ENCODE measurements at places on chromosomes 2 and 18.

DNA sequence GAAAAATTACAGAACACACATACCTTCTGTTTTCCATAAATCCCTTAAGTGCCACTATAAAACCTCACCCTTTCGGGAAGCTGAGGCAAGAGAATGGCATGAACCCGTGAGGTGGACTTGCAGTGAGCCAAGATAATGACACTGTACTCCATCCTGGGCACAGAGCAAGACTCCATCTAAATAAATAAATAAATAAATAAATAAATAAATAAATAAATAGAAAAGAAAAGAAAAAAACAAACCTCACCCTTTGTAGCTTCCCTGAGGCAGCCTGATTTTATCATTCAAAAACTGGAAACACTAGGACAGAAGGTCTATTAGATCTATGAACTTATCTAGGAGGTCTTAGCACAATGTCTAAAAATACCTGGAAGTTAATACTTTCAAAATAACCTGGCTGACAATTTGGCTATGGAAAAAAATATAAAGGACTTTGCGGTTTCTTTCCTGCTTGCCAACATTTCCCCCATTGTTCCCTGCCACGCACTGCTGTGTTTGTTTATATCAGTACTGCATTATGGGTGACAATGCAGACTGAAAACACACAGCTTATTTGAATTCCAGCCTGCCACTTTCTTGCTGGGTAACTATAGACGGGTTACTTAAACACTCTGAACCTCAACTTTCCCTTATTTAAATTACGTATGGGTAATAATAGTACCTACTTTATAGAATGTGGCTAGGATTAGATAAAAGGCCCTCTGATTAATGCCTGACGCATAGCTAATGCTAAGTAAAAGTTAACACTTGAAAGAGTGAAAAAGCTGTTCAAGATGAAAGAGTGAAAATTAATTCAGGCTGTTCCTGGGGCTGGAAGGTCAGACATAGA lies 313.0 kb downstream of the RDH14 start:
- DNase-seq: no peak

DNA sequence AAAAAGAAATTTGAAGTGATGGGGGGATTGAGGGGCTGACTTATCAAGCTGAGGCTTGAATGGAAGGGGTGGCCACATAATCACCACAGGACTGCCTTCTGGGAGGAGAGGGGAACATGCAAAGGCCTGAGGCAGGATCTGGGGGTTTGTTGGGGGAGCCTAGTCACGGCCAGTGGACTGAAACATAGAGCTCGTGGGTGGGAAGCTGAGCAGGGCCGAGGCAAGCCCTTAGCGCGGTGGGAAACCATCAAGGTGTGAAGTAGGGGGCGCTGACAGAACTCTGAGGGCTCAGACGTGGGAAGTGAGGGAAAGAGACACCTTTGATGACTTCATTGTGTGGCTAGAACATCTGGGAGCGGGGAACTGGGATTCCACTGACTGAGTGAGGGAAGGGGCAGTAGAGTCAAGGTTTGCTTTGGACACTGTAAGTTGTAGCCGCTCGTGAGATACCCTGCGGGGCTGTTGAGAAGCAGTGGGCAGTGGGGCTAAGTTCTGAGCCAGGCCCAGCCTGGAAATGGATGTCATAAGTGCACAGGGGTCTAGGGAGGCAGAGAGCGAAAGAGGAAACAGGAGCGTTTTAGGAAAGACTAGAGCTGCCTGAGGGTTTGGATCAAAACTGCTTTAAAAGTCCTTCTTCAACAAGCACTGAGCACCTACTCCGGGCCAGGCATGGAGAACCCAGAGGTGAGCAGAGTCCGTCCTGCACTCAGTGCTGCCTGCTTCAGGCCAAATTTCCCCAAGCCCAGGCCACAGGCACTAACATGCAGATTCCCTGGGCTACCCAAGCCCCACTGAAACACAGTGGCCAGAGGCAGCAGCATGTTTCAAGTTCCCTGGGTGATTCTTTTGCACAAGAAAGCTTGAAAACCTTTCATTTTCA lies 686 bp upstream of the SNORC start:
- DNase-seq: no peak

- DNase-seq: no peak
These were observed 41.0 kb downstream of the SPP2 start for GRCh38 chr2:234091432-234091879.

GRCh38 chr2:223591596-223591995 lies 10.6 kb downstream of the SCG2 start:
- DNase-seq: no peak

GRCh38 chr2:154449951-154450658 lies 248.4 kb upstream of the KCNJ3 start:
- no peak for DNase-seq

DNA sequence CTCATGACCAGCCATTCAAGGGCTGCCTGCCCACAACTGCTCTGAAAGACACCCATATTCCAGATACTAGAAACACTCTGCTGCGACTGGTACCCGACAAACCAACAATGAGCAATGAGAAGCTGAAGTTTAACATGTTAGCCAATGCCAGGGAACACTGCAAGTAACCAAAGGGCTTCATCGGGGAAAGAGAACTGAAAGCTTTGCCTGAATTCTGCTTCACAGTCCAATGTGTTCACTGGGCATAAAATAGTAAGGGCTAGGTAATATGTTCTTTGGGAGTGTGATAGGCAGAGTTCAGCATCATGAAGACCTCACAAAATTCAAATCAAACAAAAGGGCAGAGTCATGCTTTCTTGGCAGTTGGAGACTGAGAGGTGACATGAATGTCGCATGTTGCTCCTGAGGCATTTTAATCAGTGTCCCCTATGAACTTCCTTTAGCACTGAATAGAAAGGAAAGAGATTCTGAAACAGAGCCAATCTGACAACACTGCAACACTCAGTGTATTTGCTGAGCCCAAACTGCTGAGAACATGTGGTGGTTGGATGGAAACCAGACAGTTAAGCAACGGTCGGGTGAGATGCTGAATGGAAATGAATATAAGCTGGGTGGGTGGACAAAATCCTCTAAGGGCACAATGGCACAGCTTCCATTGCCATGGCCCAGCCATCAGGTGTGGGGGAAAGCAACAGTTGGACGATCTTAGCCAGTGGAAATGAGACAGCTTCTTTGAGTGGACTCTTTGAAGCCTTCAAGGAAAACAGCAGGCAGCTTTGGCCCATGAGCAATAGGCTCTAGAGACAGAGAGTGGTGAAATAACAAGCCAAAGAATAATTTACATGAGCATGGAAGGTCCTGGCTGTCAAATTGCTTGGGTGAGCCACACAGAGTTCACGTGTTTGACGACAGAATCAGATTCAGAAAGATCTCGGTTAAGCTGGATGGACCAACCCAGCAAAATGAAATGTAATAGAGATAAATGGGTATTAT lies 277.5 kb downstream of the AFF3 start:
- no peak for DNase-seq

- peak; percentile 63 for DNase-seq
These were observed 54.4 kb downstream of the EPHA4 start for GRCh38 chr2:221517696-221518151.

- DNase-seq: no peak
These were observed 92.2 kb downstream of the TGFA start for GRCh38 chr2:70461414-70461813.

GRCh38 chr2:207706936-207707860 lies 4.2 kb upstream of the CCNYL1 start:
- DNase-seq: no peak

- no peak for DNase-seq
These were observed 143.1 kb downstream of the DNER start for GRCh38 chr2:229571243-229571642.

- DNase-seq: no peak
These were observed 276.5 kb upstream of the MGAT5 start for GRCh38 chr2:133977405-133977804.

DNA sequence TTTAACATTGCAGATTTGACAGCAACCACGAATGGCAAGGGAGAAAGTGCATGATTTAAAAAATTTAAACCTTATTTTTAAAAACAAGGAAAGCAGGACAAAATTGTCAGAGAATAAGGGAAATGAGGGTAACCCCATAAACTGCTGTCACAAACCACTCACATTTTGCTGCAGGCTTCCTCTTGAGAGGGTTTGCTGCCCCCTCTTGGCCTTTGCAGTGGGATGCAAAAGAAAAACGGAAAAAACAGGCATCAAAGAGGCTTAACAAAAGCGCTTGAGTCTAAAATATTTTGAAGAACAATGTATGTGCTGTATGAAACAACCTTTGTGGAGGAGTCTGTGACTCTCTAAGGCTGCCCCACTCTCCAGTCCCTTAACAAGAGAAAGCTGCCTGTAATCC lies 91.6 kb downstream of the TMX3 start:
- DNase-seq: no peak

DNA sequence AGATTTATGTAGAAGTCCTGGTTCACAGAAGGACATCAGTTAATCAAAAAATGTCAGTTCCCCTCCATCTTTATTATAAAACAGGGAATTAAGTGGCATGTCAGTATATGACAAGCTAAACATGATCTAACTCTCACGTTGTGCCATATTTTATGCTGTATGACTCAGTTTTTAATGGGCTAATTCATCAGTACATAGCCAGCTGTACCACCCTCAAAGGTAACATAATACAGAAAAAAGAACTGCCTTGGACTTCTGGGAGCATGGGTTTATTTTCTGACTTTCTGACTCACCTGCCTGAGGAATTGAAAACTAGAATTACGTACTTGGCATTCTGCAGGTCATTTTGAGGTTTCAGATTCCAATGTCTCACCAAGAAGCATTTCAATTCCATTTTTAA lies 135.7 kb downstream of the CMPK2 start:
- DNase-seq: no peak

- DNase-seq: no peak
These were observed 10.8 kb upstream of the LYPD6B start for GRCh38 chr2:149027590-149028250.

DNA sequence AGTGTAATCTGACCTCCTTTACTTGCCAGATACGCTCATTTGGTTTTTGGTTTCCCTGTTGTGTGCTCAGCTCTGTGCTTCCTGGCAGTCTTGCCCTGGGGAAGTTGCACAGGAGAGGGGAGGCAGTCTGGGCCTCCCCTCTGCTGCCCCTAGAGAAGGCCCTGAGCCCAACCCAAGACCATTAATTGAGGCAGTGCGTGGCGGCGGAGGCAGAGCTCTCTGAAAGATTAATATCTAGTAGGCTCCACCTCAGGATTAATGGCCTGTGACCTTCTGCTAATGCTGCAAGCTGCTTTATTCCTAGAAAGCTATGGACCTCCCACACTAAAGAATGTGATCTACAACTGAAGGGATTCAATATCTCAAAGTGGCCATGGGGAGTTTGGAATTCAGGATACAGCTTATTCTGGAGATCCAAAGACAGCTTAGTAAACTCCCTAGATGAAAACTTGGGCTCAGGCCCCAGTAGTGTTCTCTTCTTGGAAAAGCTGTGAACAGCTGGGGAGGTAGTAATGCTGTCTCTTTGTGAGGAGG lies 41.4 kb upstream of the MAPRE2 start:
- no peak for DNase-seq

GRCh38 chr2:219656526-219656925 lies 29.1 kb downstream of the SLC4A3 start:
- DNase-seq: no peak

DNA sequence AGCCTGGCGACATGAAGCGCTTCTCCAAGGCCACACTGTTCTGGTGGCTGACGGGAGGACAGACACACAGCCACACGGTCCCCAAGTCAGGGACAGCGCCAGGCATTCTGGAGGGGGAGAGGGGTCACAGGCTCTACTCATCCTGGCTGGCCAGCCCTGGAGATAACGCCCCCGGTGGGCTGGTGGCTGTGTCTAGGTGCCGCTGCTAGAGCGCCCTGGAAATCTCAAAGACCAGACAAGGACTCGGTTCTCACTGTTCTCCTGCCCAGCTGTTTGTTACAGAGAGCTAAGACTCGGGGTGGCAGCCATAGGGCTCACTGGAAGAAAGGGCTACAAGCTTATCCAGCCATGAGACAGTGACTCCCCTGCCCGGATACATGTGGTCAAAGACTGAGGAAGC lies 72.0 kb downstream of the KCNF1 start:
- DNase-seq: no peak

- no peak for DNase-seq
These were observed 3.1 kb downstream of the COL3A1 start for GRCh38 chr2:188977317-188977716.

DNA sequence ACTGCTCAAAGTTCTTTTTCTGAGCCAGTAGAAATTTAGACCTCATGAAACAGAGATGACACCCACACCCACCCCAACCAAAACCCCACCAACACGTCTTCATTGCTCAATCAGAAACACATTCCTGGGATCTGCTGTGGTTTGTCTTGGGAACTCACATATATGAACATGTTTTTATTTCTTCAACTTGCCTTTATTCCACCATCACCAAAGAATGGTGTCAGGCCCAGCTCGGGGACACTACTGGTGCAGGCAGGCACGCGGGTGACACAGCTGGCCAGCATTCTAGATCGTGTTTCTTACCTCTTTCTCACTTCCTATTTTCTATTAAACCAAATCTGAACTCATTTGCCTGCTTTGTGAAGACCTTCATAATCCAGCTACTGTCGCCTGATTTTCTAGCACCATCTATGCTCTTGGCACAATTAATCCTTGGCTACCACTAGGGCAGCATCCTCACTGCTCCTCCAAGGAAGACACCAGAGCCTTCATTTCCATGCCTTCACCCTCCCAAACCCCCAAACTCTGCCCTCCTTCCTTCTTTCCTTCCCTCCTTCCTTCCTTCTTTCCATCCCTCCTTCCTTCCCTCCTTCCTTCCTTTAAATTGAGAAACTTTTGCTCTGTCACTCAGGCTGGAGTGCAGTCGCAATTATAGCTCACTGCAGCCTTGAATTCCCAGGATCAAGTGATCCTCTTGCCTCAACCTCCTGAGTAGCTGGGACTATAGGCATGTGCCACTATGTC lies 157.1 kb downstream of the BCL2 start:
- no peak for DNase-seq

DNA sequence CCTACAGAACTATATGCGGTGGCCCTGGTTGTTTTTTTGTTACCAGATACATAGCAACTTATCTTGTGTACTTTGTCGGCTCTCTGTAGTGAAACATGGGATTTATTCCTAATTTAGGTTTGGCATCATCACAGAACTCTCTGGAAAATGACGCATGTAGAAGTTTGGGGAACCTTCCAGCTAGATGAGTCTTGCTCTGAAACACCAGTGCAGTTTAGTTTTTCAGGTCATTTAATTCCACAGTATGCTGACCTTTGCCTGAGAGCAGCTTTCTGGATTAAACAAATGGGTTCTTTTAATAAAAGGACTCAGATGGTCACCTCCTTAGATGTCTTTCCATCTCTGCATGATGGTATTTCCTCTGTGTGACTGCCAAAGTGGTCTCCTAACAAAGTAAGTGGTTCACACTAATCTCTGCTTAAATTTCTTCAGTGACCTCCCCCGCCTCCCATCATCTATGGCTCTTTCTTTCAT lies 39.9 kb downstream of the MYO3B start:
- no peak for DNase-seq

DNA sequence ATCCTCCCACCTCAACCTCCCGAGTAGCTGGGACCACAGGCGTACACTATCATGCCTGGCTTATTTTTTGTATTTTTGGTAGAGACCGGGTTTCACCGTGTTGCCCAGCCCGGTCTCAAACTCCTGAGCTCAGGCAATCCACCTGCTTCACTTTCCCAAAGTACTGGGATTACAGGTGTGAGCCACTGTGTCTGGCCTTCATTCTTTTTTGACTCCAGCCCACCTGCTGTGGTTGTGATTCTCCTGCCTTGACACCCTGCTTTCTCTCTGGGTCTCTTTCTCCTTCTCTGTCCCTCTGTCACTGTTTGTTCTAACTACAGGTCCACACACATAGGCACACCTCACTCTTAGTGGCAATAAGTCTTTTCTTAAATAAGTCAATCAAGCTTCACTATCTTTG lies 85.3 kb downstream of the FTCDNL1 start:
- DNase-seq: no peak
